Activated gamma-delta T cell (primary cell): ENCODE measurements at places on chromosomes 13 and 19.

DNA sequence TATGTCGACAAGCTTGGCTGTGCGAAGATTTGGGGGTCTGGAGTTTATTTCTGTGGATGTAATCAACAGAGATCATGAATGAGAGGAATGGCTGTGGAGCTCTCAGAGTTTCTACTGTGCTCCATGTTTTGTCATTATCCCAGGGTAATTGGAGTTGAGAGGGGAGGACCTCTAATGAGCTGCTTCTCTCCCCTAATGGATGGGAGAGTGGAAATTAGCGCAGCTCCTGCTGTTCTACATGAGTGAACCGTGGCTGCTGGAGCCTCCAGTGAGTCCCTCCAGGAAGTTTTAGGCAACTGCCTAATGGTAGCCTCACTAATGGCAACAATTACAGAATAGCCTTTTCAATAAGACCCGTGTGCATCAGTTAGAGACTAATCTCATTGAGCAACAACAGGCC, 31.3 kb upstream of the FGF9 start:
- DNase-seq, result no peak

DNA sequence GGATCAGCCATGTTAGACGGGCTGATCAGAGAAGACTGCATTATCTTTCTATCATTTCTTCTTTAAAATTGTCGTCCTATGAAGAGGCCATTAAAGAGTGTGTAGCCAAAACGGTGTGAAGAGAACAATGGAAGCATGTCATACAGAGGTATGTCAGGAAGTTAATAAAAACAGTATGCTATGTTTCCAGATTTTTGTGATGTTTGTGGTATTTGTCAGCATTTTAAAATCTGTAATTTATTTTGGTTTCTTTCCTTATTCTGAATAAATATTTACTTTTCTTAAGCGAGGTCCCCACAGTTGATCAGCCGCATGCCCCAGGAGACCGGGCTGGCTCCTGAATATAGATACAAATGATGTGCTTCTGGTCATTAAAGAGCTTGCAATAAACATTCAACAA, 142.9 kb upstream of the SERP2 start:
- no peak for DNase-seq

DNA sequence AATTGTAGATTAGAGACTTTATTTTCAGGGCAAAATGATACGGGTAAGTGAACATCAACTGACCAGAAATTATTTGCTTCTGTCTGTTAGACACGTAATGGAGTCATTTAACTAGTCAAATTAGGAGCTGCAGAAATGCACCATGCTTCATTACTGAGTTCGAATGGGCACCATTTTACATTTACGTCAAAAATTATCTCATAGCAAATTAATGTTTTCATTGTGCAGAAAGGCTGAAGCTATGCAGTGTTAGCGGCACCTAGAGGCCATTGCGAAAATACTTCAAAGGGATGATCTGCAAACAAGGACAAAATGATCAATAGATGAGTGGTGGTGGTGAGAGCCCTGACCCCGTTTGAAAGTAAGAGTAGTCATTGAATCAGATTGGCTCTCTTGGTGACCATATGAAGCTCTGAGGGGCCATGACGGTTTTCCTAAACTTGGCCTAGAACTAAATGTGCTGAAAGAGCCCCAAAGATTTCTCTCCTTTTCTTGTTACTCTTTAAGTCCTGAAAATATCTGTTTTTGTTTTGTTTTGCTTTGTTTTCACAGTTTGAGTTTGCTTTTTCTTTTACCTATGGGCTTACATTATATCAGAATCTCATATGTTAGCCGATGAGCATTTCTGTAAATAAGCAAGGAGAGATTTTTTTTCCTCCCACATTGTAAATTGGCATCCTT, 277.9 kb downstream of the ZNF536 start:
- no peak for DNase-seq

GRCh38 chr19:55273978-55274707, 5.8 kb downstream of the HSPBP1 start:
- DNase-seq, result no peak
